PC-9 (cell line): ENCODE measurements at places on chromosomes 1 and 21. TPM values are rescaled to one million over a fixed set of nuclear protein-coding genes. Genes with fewer than 3 reads are reported as not detected.

DNA sequence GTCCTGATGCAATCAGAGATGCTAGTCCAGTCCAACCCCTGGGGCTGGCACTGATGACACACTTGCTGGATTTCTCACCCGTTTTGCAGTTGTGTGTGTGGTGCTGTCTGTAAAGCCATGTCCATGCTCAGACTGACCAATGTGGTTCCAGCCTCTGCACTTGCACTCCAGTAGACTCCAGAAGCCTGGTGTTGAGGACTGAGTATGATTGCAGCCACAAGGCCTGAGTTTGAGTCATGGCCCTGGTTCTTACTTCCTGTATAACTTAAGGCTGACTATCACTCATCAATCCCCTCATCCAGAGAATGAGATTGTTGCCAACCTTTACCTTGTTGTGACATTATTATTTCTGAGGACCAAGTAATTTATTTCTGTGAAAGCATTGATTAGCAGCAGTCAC lies 34.8 kb upstream of the IKBKE start:
- H3K27me3 ChIP-seq, result no peaks in the 10 kb centered on the region
- H3K36me3 ChIP-seq, result peaks cover 67% of the 10 kb centered on the region
- H3K4me3 ChIP-seq, result no peak overlapping the region
- H3K4me1 ChIP-seq, result peaks cover 6% of the 10 kb centered on the region
- no peak for DNase-seq
- H3K27ac ChIP-seq, result no peak overlapping the region

KANK4 gene
- 1.7 and 2.0 TPM in 2 replicates for total RNA-seq

GRCh38 chr1:17955302-17956285 lies 152.0 kb upstream of the IGSF21 start:
- no peaks in the 10 kb centered on the region for H3K4me1 ChIP-seq
- H3K27ac ChIP-seq, result no peak overlapping the region
- no peak overlapping the region for H3K4me3 ChIP-seq
- no peak for DNase-seq

DNA sequence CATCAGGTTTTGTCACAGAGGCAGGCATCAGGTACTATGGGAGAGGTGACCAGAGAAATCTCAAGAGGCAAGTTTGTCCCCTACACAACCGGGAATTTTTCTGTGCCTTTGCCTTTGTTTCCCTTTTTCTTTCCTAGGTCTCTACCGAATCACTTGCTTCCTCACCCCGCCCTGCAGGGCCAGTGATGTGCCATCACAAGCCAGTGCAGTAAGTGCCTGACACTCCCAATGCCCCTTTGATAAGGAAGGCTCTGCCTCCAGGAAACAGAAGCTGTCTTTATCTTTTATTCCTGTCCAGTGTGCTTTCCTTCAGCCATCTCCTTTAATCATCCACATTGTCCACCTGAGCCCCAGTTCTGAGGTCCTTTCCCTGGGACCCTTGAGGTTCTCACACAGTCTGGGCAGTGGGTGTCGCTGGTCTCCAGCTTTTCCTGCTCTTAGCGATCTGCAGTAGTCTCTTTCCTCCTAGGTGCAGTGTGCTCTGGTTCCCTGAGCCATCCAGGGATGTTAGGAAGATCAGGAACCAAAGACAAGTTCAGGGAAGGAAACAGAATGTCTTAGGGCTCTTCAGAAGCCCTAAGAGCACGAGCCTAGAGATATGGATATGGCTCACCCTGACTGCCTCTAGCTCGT lies 36.6 kb downstream of the GJA5 start:
- no peaks in the 10 kb centered on the region for H3K36me3 ChIP-seq
- peaks cover 58% of the 10 kb centered on the region for H3K4me1 ChIP-seq
- no peak overlapping the region for H3K27ac ChIP-seq
- no peaks in the 10 kb centered on the region for H3K27me3 ChIP-seq
- H3K4me3 ChIP-seq, result no peak overlapping the region
- peak; percentile 46 for DNase-seq

TTC4 gene
- total RNA-seq, result 30.4 and 31.5 TPM in 2 replicates

CNKSR1 gene
- total RNA-seq, result 31.6 and 33.4 TPM in 2 replicates

- H3K4me3 ChIP-seq, result no peak overlapping the region
- H3K4me1 ChIP-seq, result peaks cover 46% of the 10 kb centered on the region
- H3K27me3 ChIP-seq, result no peaks in the 10 kb centered on the region
- H3K36me3 ChIP-seq, result no peaks in the 10 kb centered on the region
- peak overlapping the region; percentile 50 for H3K27ac ChIP-seq
Measured at GRCh38 chr1:117821774-117822482, 107.5 kb downstream of the GDAP2 start.

GRCh38 chr1:92786111-92786901 lies 1.4 kb upstream of the EVI5 start:
- DNase-seq, result no peak
- peak overlapping the region; percentile 57; the same call in 1 of the 2 replicates for H3K27ac ChIP-seq
- no peaks in the 10 kb centered on the region for H3K36me3 ChIP-seq
- H3K4me3 ChIP-seq, result peak overlapping the region; percentile 94; the same call in 1 of the 2 replicates

DNA sequence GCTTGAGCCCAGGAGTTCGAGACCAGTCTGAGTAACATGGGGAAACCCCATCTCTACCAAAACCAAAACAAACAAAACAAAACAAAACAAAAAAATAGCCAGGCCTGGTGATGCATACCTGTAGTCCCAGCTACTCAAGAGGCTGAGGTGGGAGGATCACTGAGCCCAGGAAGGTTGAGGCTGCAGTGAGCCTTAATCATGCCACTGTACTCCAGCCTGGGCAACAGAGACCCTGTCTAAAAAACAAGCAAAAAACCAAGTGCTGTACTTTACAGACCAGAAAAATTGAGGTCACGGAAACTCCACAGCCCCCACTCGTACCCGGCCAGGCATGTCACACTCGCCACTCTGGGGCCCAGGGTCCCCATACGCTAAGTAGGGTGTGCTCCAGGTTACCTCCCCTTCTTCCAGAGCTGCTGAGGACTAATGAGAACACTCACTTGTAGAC lies 22.9 kb downstream of the ATP2B4 start:
- no peaks in the 10 kb centered on the region for H3K36me3 ChIP-seq
- H3K27me3 ChIP-seq, result no peaks in the 10 kb centered on the region
- H3K27ac ChIP-seq, result no peak overlapping the region; the same call in 1 of the 2 replicates
- H3K4me3 ChIP-seq, result no peak overlapping the region
- no peak for DNase-seq
